ENCODE measurements at places on chromosomes 1 and 21.

DNA sequence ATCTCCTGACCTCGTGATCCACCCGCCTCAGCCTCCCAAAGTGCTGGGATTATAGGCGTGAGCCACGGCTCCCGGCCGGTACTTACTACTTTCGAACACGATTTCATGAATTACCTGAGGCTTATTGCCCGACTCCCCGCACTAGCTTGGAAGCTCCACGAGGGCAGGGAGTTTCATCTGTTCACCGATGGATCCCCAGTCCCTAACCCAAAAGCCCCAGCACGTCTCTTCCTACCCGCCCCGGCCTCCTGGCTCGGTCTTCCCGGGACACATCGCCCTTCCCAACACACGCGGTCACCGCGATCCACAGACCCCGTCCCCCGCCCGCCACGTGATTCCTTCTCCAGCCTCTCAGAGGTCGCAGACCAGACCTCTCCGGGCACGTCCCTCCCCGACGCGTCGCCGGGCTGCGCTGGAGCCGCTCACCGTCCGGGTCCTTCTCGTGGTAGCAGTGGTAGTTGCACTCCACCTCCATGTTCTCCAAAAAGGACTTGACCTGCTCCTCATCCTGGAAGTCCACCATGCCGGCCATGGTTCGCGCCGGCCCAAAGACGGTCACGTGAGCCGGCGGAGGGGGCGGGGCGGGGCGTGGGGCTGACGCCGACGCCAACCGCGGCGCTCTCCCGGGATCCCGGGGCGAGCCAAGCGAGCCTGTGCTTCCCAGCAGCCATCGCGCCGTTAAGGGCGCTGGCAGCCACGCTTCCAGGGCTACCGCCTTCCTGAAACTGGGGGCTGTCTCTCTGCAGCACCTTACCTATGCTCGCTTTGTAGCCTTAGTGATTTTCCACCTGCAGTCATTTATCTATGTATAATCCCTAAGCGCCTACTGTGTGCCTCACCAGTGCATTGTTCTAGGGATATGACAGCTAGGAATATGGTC is at the start of gene COA7:
Gene COA7 (minus strand): TSS at position 553 of the 880 bp plus-strand sequence. CDS start 21 bp downstream, at position 532.
- peak; percentile 68 for DNase-seq

DNA sequence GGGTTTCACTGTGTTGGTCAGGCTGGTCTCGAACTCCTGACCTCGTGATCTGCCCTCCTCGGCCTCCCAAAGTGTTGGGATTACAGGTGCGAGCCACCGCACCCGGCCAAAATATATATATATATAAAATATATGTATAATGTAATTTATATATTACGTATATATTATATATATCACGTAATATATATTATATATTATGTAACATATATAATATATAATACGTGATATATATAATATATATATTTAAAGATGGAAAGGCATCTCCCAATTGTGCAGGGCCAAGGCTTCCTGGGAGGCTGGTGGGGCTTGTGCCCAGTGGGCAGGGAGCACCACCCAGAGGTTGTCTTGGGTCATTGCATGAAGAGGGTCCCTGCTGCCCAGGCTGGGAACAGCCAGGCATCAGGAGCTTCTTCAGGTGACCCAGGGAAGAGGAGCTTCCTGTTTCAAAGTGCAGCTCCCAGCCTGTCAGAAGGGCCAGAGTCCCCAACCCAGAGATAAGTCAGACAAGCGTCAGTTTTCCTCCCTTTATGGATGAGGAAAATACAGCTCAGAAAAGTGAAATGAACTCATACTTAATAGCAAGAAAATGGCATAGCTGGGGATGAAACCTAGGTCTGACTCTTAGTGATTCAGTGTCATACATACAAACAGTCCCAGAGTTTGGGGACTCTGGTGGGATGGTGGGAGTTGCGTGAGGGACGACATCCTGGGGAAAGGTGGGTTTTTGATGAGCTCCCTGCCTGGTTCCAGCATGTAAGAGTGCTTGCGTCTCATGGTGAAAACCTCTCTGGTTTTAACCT is 12.0 kb downstream of the UBE2Q1 start:
- peak; percentile 56 for DNase-seq

- DNase-seq, result no peak
These were observed 6.4 kb downstream of the ATP13A2 start for GRCh38 chr1:17005365-17005740.

GRCh38 chr1:208835097-208835463 is 590.9 kb upstream of the PLXNA2 start:
- no peak for DNase-seq

DNA sequence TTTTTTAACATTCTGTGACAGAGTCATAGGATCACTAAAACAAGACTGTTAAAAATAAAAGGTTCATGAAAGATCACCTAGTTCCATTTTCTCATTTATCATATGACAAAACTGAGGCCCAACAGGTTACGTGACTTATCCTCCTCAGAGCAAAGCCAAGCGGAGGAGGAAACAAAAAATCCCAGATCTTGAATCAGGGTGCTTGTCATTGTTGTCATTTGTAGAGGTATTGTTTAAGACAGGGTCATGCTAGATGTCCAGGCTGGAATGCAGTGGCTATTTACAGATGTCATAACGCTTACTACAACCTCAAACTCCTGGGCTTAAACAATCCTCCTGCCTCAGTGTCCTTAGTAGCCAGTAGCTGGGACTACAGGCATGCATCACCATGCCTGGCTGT is 293.2 kb downstream of the DSCAM start:
- no peak for DNase-seq

- DNase-seq, result no peak
These were observed 66.2 kb upstream of the KCNK1 start for GRCh38 chr1:233547726-233548125.

DNA sequence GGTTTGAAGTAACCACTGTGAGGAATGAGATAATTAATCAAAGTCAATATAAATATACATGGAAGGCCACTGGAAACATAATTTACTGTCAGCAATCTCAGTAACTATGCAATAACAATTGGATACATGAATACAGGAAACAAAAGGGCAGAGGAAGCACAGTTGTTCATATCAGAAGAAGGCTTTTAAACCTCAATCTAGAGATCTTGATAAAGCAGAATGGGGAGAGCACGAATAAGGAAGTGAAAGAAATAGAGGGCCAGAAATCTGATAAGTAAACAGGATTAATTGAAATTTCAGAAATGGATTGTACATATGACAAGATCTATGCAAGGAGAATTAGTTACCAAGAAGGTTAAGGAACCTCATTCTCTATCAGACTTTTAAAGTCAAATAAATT is 93.0 kb downstream of the EVI5 start:
- no peak for DNase-seq

GRCh38 chr21:18986197-18986596 is 582.6 kb upstream of the TMPRSS15 start:
- no peak for DNase-seq

Data from CD4-positive, alpha-beta T cell treated with Interleukin-17A for 1 hour (primary cell).